Spleen (tissue), 13 donors: ENCODE measurements at places on chromosomes 16 and 17. TPM values are rescaled to one million over a fixed set of nuclear protein-coding genes. Genes with fewer than 3 reads are reported as not detected.

DNA sequence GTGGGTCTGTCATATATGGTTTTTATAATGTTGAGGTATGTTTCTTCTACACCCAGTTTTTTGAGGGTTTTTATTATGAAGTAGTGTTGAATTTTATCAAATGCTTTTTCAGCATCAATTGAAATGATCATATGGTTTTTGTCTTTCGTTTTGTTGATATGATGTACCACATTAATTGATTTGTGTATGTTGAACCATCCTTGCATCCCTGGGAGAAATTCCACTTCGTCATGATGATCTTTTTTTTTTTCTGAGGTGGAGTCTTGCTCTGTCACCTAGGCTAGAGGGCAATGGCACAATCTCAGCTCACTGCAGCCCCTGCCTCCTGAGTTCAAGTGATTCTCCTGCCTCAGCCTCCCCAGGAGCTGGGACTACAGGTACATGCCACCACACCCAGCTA lies 14.0 kb upstream of the TMEM219 start:
- no peak for DNase-seq
- H3K27ac ChIP-seq, result no peak overlapping the region
- H3K27me3 ChIP-seq, result no peaks in the 10 kb centered on the region
- no peaks in the 10 kb centered on the region for H3K4me1 ChIP-seq

DNA sequence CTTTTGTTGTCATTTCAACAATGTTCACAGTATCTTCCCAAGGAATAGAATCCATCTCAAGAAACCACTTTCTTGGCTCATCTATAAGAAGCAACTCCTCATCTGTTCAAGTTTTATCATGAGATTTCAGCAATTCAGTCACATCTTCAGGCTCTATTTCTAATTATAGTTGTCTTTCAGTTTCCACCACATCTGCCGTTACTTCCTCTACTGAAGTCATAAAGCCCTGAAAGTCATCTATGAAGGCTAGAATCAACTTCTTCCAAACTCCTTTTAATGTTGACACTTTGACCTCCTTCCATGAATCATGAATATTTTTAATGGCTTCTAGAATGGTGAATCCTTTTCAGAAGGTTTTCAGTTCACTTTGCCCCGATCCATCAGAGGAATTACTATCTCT lies 102.1 kb downstream of the CDH13 start:
- H3K36me3 ChIP-seq, result no peaks in the 10 kb centered on the region
- H3K27me3 ChIP-seq, result no peaks in the 10 kb centered on the region
- no peak overlapping the region for H3K4me3 ChIP-seq
- no peak overlapping the region for H3K27ac ChIP-seq

DNA sequence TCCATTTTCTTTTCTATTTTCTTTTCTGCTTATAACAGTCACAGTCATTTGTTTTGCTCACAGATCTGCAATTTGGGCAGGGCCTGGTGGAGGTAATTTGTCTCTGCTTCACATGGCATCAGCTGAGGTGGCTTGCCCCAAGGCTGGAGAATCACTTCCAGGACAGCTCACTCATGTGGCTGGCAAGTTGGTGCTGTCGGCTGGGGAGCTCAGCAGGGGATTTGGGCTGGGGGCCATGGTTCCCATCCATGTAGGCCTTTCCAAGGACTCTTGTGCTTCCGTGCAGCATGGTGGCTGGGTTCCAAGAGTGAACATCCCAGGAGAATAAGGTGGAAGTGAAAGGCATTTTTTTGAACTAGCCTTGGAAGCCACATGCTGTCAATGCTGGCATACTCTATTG lies 85.7 kb downstream of the MGAT5B start:
- peaks cover 16% of the 10 kb centered on the region for H3K4me1 ChIP-seq
- peak; percentile 28 for DNase-seq
- H3K4me3 ChIP-seq, result no peak overlapping the region
- H3K27ac ChIP-seq, result no peak overlapping the region

DNA sequence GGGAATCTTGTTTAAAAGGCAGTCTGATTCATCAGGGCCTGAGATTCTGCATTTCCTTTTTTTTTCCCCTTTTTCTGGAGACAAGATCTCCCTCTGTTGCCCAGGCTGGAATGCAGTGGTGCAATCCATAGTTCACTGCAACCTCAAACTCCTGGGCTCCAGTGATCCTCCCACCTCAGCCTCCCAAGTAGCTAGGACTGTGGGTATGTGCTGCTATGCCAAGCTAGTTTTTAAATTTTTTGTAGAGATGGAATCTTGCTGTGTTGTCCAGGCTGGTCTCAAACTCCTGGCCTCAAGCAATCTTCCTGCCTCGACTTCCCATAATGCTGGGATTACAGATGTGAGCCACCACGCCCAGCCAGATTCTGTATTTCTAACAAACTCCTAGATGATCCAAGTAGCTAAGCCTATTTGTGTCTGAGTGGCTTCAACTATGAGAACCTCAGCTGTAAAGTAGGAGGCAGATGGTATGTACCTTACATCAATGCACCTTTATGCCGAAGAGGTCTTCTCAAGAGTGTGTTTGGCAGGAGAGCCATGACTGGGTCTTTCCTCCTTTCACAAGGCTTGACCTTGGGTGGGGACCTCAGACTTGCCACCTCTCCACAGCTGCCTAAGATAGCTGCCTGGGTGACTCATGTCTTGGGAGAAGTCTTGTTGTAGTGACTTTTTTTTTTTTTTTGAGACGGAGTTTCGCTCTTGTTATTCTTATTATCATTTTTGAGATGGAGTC lies 10.9 kb downstream of the LDAF1 start:
- no peak for DNase-seq
- no peaks in the 10 kb centered on the region for H3K4me1 ChIP-seq
- H3K4me3 ChIP-seq, result no peak overlapping the region

DNA sequence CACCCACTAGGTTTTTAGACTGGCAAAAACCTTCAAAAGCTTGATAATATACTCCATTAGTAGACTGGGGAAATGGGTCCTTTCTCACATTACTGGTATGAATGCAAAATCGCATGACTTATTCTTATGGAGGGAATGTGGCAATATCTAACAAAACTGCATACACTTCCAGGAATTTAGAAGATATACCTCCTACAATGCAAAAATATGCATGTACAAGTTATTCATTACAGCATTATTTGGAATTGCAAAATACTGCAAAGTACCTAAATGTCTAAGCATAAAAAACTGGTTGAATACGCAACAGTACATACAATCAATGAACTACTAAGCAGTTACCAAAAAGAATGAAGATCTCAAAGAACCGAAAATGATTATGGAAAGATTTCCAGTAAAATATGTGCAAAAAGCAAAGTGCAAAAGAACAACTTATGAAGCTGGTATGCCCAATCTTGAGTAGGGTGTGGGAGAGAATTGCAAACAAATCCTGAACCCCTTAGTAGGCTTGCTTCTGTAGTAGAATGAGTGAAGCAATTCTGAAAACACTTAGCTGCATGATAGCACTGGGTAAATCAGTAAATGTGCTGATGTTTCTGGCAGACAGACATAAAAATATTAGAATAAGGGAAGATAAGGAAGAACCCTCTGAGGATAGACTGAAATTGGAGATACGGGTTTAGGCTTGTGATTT lies 180.1 kb downstream of the PARN start:
- H3K4me1 ChIP-seq, result no peaks in the 10 kb centered on the region
- no peak for DNase-seq
- H3K27me3 ChIP-seq, result no peaks in the 10 kb centered on the region
- H3K36me3 ChIP-seq, result peaks cover 19% of the 10 kb centered on the region

GRCh38 chr16:30953511-30954124 lies 3.9 kb upstream of the SETD1A start:
- no peak overlapping the region for H3K27ac ChIP-seq
- H3K36me3 ChIP-seq, result peaks cover 7% of the 10 kb centered on the region
- H3K27me3 ChIP-seq, result no peaks in the 10 kb centered on the region
- DNase-seq, result peak; percentile 85
- H3K4me3 ChIP-seq, result no peak overlapping the region

DNA sequence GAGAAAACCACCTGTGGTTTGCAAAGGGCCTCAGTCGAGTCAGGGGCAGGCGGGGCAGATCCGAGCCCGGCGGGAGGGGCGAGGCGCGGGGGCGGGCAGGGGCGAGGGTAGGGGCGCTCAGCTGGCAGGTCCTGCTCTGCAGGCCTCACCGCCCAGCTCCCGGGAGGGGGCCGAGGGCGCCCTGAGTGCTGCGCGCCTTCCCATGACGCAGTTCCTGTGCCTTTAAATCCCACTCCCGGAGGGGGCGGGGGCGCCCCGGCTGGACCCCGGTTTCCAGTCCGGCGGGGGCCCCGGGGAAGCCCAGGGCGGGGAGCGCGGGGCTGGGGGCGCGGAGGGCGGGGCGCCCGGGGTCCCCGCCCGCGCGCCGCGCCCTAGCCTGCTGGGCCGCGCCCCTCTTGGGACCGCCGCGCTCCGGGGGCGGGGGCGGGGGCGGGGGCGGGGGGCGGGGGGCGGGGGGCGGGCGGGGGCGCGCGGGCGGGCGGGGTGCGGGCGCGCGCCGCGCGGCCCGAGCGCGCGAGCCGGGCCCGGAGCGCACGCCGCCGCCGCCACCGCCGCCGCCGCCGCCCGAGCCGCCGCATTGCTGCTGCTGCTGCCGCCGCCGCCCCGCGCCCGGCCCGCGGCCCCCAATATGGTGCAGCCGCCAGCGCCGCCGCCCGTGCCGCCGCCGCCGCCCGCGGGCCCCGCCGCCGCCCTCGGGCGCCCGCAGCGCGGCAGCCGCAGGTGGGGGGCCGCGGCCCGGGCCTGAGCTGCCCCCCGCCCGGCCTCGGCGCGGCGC lies at the start of gene JPH3:
Gene JPH3 (plus strand): TSS at position 508 of the 775 bp plus-strand sequence. CDS start 639 bp downstream, outside the sequence.
- peaks cover 11% of the 10 kb centered on the region for H3K4me1 ChIP-seq
- H3K4me3 ChIP-seq, result no peak within 1 kb of the TSS
- no peak within 1 kb of the TSS for H3K27ac ChIP-seq
- H3K36me3 ChIP-seq, result no peaks in the 10 kb centered on the region
- H3K27me3 ChIP-seq, result peaks cover 88% of the 10 kb centered on the region

- H3K27ac ChIP-seq, result no peak overlapping the region
- H3K4me1 ChIP-seq, result no peaks in the 10 kb centered on the region
- DNase-seq, result no peak
- no peak overlapping the region for H3K4me3 ChIP-seq
- no peaks in the 10 kb centered on the region for H3K27me3 ChIP-seq
These were observed 55.4 kb upstream of the DNAJA2 start for GRCh38 chr16:47028767-47029377.

DNA sequence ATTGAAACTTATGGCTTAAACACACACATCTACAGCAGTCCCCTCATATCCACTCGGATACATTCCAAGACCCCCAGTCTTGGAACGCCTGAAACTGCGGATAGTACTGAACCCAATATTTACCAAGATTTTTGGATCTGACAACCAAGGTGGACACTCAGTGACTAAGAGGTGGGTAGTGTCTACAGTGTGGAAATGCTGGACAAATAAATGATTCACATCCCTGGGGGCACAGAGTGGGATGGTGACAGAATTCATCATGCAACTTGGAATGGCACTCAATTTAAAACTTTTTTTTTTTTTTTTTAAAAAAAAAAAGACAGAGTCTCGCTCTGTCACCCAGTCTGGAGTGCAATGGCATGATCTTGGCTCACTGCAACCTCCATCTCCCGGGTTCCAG lies 54.2 kb upstream of the TRAP1 start:
- H3K27me3 ChIP-seq, result no peaks in the 10 kb centered on the region
- H3K4me1 ChIP-seq, result peaks cover 11% of the 10 kb centered on the region
- H3K4me3 ChIP-seq, result no peak overlapping the region
- no peaks in the 10 kb centered on the region for H3K36me3 ChIP-seq
- H3K27ac ChIP-seq, result no peak overlapping the region

DNA sequence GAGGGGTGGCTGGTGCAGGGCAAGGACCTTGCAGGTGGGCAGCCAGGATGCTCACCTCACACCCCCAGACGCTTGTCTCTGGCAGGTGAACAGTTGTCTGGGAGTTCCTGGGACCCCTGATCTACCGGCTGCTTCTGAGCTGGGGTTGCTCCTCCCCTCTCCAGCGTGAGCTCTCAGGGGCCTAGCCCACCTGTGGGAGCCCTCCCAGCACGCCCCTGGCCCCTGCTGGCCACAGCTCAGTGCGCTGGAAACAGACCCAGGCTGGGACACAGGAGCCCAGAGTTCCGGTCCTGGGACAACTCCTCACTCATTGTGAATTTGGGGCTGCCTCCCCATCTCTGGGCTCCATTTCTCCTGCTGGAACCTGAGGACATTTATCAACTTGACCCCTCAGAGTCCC lies 30.3 kb downstream of the ARHGAP23 start:
- H3K36me3 ChIP-seq, result peaks cover 58% of the 10 kb centered on the region
- no peak overlapping the region for H3K27ac ChIP-seq

- peak; percentile 65 for DNase-seq
- peaks cover 50% of the 10 kb centered on the region for H3K4me1 ChIP-seq
- no peaks in the 10 kb centered on the region for H3K27me3 ChIP-seq
- H3K4me3 ChIP-seq, result no peak overlapping the region
- no peaks in the 10 kb centered on the region for H3K36me3 ChIP-seq
- no peak overlapping the region for H3K27ac ChIP-seq
These were observed 20.0 kb downstream of the C1QTNF1 start for GRCh38 chr17:79043931-79044320.

DNA sequence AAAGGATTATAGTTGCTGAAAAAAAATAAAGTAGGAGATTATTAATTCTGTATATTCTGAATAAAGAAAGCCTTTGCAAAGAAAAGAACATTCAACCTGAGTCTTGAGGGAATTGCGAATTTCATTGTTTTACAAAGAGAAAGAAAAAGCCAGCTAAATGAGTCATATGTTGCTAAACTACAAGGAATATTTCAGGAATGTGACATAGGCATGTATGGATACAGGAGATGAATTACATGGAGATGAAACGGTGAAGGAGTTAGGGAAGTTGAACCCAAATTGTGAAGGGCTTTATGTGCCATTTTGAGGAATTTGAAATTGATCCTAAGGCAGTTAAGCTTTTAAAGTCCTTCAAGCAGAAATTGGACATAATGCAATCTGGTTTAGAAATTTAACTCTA lies 177.3 kb upstream of the RBL2 start:
- H3K4me3 ChIP-seq, result no peak overlapping the region
- H3K27ac ChIP-seq, result no peak overlapping the region
- no peaks in the 10 kb centered on the region for H3K4me1 ChIP-seq
- no peaks in the 10 kb centered on the region for H3K27me3 ChIP-seq

GRCh38 chr17:57984936-57985674 lies 2.9 kb downstream of the VEZF1 start:
- peaks cover 82% of the 10 kb centered on the region for H3K4me1 ChIP-seq
- peaks cover 2% of the 10 kb centered on the region for H3K36me3 ChIP-seq
- no peak overlapping the region for H3K27ac ChIP-seq

DNA sequence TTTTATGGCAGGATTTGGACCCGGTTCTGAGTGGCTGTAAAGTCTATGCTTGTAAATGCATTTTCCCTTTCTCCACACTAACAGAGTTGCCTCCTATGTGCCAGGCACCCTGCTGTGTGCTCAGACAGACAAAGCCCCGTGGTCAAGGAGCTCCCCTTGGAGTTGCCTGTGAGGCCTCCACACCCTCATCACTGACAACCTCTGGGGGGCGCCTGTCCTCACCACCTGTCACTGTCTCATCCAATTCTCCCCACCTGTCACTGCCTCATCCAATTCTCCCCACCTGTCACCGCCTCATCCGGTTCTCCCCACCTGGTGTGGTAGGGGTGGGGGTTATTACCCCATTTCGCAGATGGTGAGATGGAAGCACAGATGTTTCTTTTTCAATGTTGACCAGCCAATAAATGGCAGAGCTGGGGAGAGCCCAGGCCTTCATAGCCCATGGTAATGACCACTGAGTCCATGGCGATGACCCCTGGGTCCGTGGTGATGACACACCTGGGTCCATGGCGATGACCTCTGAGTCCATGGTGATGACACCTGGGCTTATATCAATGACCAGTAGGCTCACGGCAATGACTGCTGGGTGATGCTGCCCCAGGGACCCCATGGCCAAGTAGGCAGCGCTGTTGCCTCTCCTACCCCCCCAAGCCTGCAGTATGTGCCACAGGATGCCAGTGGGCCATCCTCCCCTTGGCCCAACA lies 150.1 kb downstream of the IRF8 start:
- DNase-seq, result peak; percentile 43
- H3K4me1 ChIP-seq, result no peaks in the 10 kb centered on the region
- no peak overlapping the region for H3K27ac ChIP-seq
- no peak overlapping the region for H3K4me3 ChIP-seq

Gene NPEPPS
- total RNA-seq, result 121 TPM

Gene CES3
- total RNA-seq, result 0.28 TPM

Gene GCGR
- not detected for total RNA-seq

Gene SSTR5
- total RNA-seq, result not detected
